ENCODE measurements at places on chromosomes 5 and 9.

GRCh38 chr5:162231522-162231921, 163.9 kb downstream of the GABRG2 start:
- no peaks in the 10 kb centered on the region for H3K27me3 ChIP-seq
- no peaks in the 10 kb centered on the region for H3K36me3 ChIP-seq
- H3K4me1 ChIP-seq: no peaks in the 10 kb centered on the region
- no peak overlapping the region for H3K4me3 ChIP-seq
- H3K27ac ChIP-seq: no peak overlapping the region

DNA sequence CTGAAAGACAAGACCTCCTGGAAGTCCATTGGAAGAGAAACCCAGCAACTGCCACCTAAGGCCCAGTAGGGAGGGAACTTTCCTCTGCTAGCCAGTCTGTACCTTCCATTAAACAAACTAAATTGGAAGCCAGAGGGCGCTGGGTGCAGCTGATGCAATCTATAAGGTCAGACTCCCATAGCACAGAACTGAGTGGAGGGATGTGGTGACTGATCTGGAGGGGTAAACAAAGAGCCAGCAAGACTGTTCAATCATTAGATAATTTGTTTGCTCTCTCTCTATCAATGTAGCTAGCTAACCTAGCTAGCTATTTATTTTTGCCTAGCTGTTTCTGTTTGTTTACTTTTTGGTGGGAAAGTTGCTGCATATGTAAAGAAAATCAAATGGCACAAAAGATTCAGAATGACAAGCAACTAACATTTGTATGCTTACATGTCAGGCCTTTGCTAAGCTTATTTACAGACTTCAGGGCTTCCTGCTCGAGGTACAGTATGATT, 291.8 kb upstream of the DAB2 start:
- H3K4me1 ChIP-seq: no peaks in the 10 kb centered on the region
- no peaks in the 10 kb centered on the region for H3K36me3 ChIP-seq
- H3K27me3 ChIP-seq: no peaks in the 10 kb centered on the region
- peak; percentile 70 for DNase-seq
- H3K4me3 ChIP-seq: no peak overlapping the region

DNA sequence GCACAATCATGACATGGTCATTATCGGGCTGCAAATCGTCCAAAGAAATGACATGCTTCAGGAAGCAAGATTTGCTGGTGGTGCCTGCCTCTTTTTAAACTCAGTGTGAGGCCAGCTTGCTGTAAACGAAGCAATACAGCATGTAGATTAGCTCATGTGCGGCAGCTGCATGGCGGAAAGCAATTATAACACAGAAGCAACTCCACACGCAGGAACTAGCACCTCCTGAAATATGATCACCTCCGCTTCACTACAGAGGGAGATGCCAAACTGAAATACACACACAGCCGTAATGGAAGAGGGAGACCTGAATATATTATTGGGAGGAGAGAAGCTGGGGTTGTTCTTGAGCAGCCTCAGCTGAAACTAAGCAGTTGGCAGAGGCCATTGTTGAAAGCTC, 312.5 kb downstream of the PSAT1 start:
- H3K4me3 ChIP-seq: no peak overlapping the region
- no peaks in the 10 kb centered on the region for H3K27me3 ChIP-seq
- no peaks in the 10 kb centered on the region for H3K36me3 ChIP-seq

- H3K27ac ChIP-seq: no peak overlapping the region
- no peaks in the 10 kb centered on the region for H3K27me3 ChIP-seq
- peak; percentile 10 for DNase-seq
- H3K4me3 ChIP-seq: no peak overlapping the region
These were observed 70.4 kb upstream of the CTSV start for GRCh38 chr9:97109194-97109811.

DNA sequence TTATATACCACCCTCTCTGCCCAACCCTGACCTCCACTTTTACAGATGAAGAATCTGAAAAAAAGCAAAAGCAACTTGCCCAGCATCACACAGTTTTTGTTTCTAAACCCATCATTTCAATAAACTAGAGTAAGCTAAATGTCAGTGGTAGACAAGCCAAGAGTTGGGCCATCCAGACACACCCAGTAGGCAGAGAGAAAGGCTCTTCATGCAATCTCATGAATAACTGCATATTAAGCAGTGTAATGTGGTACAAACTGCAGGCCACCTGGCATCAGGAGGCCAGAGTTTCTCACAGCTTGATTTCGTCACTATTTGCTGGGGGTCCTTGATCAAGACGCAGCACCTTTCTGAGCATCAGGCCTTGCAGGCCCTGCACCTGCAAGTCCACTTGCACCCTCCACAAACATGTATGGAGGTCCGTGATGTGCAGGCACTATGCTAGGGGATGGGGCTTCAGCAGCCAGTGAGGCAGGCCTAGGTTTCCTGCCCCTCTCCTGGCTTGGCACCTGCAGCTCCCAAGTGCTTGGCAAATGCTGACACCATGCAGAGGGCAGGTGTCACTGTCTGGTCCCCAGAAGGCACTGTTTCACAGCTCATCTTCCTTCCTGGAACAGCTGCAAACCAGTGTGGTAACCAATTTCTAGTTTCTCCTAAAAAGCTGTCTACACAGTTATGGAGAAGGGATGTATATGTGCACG, 29.8 kb downstream of the ADAM19 start:
- no peaks in the 10 kb centered on the region for H3K36me3 ChIP-seq
- H3K27ac ChIP-seq: no peak overlapping the region
- H3K4me1 ChIP-seq: peaks cover 59% of the 10 kb centered on the region

DNA sequence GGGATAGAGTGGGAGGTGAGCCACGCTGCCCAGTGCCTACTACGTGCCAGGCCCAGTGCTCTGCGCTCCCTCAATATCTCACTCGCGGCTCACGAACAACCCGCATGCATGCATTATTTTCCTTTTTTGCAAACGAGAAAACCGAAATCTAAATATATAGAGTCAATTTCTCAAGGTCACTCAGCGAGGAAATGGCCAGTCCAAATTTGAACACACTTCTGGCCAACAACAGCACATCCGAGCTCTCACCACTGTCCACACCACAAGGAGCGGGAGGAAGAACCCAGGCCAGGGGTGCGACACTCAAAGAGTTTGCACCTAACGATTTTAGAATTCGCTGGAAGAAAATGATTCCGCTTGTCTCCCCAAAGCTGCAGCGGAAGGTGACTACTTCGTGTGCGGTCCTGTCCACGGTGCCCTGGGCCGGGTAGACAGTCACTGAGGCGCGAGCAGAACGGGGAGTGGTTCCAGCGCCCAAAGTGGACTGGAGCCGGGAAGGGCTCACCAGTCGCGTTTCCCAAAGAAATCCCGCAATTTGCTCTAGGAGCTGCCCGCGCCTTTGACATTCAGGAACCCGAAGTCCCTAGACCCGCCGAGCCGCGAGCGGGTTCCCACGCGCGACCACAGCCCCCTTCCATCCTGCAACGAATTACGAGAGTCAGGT, 1.1 kb upstream of the TLX3 start:
- H3K27ac ChIP-seq: no peak overlapping the region
- H3K27me3 ChIP-seq: peaks cover 65% of the 10 kb centered on the region
- DNase-seq: peak; percentile 12
- no peak overlapping the region for H3K4me3 ChIP-seq
- no peaks in the 10 kb centered on the region for H3K36me3 ChIP-seq

GRCh38 chr5:72938206-72938605, 17.6 kb upstream of the FCHO2 start:
- H3K4me1 ChIP-seq: no peaks in the 10 kb centered on the region
- H3K27ac ChIP-seq: no peak overlapping the region
- no peak overlapping the region for H3K4me3 ChIP-seq
- H3K27me3 ChIP-seq: no peaks in the 10 kb centered on the region

DNA sequence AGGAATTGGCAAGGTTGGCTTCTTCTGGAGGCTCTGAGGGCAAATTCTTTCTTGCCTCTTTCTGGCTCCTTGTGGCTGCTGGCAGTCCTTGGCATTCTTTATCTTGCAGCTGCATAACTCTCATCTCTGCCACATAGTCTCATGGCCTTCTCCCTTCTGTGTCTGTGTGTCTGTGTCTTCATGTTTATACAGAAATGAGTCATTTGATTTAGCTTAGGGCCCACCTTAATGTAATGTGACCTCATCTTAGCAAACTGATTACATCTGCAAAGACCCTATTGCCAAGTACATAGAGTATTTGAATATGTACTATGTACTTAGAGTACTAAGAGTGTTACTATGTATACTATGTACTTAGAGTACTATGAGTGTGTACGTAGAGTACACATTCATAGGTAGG, 122.5 kb downstream of the RFK start:
- H3K36me3 ChIP-seq: no peaks in the 10 kb centered on the region
- H3K27me3 ChIP-seq: no peaks in the 10 kb centered on the region
- H3K27ac ChIP-seq: no peak overlapping the region
- no peak overlapping the region for H3K4me3 ChIP-seq

DNA sequence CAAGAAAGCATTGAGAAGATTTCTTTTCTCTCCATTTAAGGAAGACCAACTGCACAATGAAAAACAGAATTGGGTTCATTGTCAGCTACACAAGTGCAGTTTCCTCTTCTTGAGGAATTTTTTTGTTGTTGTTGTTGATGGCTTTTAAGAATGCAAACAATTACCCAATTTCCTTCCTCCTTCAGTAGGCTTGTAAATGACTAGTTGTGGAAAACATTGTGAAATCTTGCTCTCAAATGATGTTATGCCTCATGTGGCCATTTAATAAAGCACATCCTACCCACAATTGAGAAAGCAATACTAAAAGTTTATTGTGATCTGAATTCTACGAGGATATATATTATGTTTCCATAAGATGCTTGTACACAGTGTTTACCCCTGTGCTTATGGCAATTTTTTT, 171.6 kb downstream of the FAM174A start:
- H3K36me3 ChIP-seq: no peaks in the 10 kb centered on the region
- H3K4me3 ChIP-seq: no peak overlapping the region
- no peaks in the 10 kb centered on the region for H3K27me3 ChIP-seq
- H3K4me1 ChIP-seq: no peaks in the 10 kb centered on the region
- DNase-seq: peak; percentile 56
- H3K27ac ChIP-seq: no peak overlapping the region

- no peaks in the 10 kb centered on the region for H3K36me3 ChIP-seq
- DNase-seq: no peak
- H3K4me1 ChIP-seq: peaks cover 11% of the 10 kb centered on the region
- no peak overlapping the region for H3K27ac ChIP-seq
- no peaks in the 10 kb centered on the region for H3K27me3 ChIP-seq
These were observed 54.4 kb downstream of the AUH start for GRCh38 chr9:91307279-91307678.

DNA sequence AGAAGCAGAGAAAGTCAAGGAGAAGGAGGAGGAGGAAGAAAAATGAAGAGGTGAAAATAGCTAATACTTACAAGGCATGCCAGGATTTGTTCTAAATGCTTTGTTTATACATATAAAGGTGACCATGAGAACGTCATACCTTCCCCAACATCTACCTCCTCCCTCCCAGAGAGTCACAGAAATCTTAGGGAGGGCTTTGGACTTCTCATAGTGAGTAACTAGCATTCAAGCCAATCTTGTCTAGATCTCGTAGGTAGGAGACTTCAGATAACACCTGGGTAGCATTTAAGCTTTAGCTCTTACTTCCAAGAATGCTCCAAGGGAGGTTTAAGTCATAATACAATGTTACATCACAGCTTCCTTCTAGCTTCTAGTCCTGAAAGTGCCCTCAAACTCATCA, 36.5 kb upstream of the GPBP1 start:
- DNase-seq: no peak
- no peak overlapping the region for H3K27ac ChIP-seq
- no peaks in the 10 kb centered on the region for H3K4me1 ChIP-seq
- H3K4me3 ChIP-seq: no peak overlapping the region
- no peaks in the 10 kb centered on the region for H3K27me3 ChIP-seq
- H3K36me3 ChIP-seq: no peaks in the 10 kb centered on the region

GRCh38 chr5:172144291-172144815, 43.7 kb downstream of the STK10 start:
- no peak overlapping the region for H3K4me3 ChIP-seq
- H3K27me3 ChIP-seq: no peaks in the 10 kb centered on the region
- H3K4me1 ChIP-seq: no peaks in the 10 kb centered on the region
- no peak overlapping the region for H3K27ac ChIP-seq
- peak; percentile 51 for DNase-seq
- no peaks in the 10 kb centered on the region for H3K36me3 ChIP-seq

- DNase-seq: no peak
- no peaks in the 10 kb centered on the region for H3K36me3 ChIP-seq
- peak overlapping the region; percentile 87 for H3K4me3 ChIP-seq
- no peaks in the 10 kb centered on the region for H3K27me3 ChIP-seq
These were observed 490 bp downstream of the ICE1 start for GRCh38 chr5:5422819-5423515.

- no peaks in the 10 kb centered on the region for H3K4me1 ChIP-seq
- no peaks in the 10 kb centered on the region for H3K36me3 ChIP-seq
- no peak overlapping the region for H3K4me3 ChIP-seq
- peak; percentile 63 for DNase-seq
- H3K27me3 ChIP-seq: no peaks in the 10 kb centered on the region
These were observed 87.5 kb downstream of the SLIT3 start for GRCh38 chr5:169213479-169213878.
